GM12865 (cell line): ENCODE measurements at places on chromosomes 3 and 15.

DNA sequence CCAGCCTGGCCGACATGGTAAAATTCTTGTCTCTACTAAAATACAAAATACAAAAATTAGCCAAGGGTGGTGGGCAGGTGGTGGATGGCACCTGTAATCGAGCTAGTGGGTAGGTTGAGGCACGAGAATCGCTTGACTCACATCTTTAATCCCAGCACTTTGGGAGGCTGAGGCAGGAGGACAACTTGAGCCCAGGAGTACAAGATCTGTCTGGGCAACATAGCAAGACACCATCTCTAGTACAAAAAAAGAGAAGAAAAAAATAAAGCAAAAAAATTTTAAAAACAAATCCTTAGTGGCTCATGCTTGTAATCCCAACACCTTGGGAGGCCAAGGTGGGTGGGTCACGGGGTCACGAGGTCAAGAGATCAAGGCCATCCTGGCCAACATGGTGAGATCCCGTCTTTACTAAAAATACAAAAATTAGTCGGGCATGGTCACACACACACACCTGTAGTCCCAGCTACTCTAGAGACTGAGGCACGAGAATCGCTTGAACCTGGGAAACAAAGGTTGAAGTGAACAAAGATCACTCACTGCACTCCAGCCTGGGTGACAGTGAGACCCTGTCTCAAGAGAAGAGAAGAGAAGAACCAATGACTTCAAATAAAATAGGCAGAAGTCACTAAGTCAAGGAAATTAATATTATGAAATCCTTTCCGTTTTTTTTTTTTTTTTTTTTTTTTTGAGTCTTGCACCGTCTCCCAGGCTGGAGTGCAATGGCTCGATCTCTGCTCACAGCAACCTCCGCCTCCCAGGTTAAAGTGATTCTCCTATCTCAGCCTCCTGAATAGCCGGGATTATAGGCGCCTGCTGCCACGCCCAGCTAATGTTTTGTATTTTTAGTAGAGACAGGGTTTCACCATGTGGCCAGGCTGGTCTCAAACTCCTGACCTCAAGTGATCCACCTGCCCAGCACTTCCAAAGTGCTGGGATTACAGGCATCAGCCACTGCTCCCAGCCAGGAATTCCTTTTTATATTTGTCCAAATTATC is 4.9 kb downstream of the RHOA start:
- no peak for DNase-seq

- no peak for DNase-seq
Measured at GRCh38 chr3:162165346-162165745, 668.7 kb downstream of the OTOL1 start.

GRCh38 chr15:32818758-32819447 is 101.1 kb downstream of the GREM1 start:
- no peak for DNase-seq

DNA sequence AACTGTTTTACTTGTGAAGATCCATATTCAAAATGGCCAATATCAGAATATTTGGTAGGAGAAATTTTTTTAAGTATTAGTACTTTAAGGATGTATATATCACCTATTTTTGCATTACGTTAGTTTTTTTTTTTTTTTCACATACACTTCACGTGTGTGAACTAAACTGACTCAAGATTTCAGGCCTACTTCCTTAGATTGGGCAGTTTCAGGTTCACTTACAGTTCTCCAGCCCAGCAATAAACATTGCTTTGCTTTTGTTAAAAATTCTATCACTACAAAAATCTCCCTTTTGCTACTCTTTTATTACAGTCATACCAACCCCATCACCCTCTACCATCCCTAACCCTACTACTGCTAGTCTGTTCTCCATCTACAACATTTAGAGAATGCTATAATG is 183.6 kb downstream of the KCNH8 start:
- DNase-seq = no peak

DNA sequence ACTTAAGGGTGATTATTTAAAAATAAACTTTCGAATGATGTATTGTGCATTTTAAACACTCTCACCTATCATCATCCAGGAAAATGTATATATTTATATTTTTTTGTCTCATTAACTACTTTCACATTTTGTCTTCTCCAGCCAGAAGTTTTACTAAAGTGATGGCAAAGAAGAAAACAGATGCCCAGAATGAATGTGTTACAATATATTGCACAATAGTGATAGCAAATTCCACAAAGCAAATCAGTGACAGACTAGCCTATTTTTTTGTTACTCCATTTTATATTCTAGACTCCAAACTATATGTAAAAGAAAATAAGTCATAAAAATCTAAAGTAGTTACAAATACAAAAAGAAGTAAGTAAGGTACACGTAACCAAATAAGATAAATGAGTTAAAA is 414.7 kb downstream of the EPHA3 start:
- DNase-seq = no peak

DNA sequence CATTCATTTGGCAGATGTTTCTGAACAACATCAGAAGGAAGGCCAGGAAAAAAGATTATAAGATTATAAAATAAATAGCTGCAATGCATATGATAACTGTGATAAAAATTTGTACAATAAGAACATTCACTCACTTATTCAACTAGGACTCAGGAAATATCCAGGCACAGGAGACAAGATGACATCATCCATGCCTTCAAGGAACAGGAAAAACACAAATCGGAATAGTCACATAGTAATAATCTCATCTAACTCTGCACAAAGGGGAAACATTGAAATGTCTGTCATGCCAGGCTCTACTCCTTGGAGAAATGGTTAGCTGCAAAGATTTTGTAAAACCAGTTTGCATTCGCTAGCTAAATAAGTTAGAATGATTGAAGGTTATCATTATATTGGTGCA is 233.5 kb upstream of the AGTR1 start:
- no peak for DNase-seq

- no peak for DNase-seq
Measured at GRCh38 chr3:118890206-118890605, 144.4 kb downstream of the IGSF11 start.

DNA sequence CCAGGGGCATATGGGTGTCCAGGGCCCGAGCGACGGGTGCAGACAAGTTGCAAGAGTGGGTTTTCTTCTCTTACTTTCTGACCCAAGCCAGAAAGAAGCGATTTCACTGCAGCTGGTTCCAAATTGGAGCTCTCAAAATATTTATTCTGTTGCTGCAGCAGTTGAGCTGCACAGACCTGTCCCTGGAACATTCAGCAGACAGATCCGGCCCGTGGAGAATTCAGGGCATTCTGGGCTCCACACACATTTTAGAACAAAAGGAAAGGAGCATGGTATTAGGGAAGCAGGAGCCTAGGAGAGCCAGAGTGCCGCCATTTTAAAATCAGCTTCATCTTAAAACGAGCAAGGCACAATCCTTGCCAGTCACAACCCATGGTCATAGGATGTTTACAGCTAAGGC is 135.3 kb upstream of the TPM1 start:
- no peak for DNase-seq

DNA sequence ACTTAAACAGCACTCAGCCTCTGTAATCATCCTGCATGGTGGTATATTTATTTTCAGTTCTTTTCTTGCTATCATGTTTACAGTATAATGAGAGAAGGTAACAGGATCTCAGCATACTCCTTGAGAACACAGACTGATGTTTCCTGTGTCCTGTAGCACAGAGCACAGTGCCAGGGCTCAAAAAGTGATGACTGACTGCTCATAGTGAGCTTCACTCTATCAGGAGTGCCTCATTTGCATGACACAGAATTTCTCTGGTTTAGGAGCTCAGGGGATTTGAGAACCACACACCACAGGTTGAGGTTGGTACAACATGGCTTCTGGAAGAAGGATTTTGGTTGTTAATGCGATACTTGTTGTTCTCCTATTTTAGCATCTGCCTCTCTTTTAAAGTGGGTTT is 68.5 kb upstream of the SLC2A2 start:
- DNase-seq = peak; percentile 47

GRCh38 chr3:150174179-150174578 is 203.5 kb upstream of the PFN2 start:
- DNase-seq = peak; percentile 10

DNA sequence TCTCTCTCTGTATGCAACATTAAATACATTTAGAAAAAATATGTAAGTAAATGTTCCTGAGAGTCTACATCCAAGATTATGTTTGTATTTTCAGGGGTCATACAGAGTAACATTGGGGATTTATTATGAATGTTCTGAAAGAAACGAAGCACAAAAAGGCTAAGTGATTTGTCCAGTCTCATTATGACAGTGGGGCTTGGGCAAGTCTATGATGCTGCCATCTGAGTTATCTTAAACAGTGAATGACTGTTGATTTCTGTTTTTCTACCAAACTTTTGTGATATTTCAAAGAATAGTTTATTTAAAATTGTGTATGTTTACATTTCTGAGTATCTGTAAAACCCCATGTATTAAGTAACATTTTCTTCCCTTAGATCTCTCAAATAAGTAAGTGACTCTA is 481.2 kb upstream of the ZNF717 start:
- no peak for DNase-seq

DNA sequence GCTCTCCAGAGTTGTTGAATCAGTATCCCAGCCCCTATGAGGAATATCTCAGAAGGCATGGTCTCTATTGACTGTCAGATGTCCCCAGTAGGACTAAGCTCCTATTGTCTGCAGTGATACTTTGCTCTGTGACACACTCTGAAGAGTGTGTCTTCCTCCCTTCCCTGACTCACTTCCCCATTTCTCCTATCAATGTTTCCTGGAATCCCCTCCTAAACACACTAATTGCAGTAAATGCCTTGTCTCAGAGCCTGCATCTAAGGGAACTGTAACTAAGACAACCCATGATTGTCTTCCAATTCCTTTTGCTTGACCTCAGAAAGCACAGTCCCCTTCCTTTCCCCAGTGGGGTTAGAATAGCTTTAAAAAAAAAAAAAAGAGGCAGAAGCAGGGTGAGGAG is 397.3 kb upstream of the PROK2 start:
- no peak for DNase-seq

GRCh38 chr3:128014548-128014947 is 37.7 kb upstream of the SEC61A1 start:
- DNase-seq = no peak

DNA sequence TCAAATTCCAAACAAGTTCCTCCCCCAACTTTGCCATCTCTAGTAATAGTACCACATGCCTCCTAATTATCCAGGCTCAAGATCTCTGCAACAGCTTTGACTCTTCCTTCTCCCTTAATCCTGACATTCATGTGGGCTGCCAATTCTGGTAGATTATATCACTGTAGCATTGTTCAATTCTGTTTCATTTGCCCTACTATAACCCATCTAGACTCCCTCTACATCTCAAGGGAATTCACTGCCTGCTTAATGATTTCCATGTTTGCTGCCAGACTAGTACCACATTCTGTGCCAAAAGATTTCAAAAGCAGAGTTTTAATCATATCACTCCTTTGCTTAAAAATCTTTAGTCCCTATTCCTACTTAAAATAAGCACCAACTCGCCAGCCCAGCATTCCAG is 34.6 kb upstream of the PPIB start:
- no peak for DNase-seq

DNA sequence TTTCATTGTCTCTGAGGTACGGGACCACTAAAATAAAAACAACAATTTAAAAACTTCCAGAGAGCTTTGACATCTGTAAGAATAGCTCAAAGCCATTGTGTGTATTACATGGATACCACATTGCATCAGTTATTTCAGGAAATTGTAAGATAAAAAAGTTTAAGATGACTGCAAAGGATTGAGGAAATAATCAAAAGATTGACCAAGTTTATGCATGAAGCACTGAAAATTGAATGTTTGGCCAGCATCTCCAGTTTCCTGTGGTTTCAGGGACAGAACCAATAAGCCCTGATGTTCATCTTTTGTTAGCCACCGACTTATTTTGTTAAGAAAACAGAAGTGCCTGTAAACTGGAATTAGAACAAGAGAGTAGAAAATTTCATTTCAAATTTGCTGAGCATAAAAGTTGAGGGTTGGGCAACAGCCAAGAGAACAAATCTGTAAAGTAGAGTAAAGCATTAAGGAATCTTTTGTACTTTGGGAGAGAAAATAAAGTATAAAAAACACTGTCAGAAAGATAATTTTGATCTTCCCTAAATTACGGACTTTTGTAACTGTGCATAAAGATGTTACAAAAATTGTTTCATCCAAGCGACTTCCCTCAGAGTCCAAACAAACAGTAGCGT is 211.5 kb upstream of the P2RY1 start:
- no peak for DNase-seq

DNA sequence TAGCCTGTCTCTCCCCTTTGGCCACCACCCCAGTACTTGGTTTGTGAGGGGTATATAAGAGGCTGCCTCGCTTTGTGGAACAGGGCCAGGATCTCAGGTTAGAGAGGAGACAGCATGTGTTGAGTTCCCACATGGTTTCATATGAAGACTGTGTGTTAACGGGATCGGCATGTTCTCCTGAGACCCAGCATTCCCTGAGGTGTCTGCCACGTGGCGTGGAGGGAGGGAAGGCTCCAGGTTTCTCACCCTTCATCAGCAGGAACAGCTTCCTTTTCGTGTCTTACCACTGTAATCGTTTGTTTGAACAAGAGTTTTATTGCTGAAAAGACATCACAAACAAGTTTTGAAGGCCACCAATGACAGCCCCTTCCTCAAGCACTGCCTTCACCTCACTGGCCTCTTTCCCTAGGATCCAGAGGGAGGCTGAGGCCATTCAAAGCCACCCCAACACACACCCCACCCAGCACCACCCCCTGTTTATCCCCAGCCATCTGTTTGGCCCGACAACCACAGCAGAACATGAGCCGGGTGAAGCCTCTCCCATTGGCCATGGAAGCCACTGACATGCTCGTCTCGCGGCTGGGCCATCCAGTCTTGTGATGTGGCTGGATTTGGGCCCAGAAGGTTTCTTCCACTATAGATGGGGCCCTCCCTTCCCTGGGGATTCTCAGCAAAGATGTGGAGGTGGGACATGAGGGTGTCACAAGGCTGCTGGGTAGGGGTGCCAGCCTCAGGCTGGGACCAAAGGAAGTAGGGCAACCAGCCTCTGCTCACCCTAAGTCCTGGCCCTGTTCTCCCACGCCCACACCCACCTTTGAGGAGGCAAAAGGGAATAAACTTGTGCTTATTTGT is 10.0 kb downstream of the BHLHE40 start:
- no peak for DNase-seq

- no peak for DNase-seq
Measured at GRCh38 chr3:161796780-161797179, 300.2 kb downstream of the OTOL1 start.

DNA sequence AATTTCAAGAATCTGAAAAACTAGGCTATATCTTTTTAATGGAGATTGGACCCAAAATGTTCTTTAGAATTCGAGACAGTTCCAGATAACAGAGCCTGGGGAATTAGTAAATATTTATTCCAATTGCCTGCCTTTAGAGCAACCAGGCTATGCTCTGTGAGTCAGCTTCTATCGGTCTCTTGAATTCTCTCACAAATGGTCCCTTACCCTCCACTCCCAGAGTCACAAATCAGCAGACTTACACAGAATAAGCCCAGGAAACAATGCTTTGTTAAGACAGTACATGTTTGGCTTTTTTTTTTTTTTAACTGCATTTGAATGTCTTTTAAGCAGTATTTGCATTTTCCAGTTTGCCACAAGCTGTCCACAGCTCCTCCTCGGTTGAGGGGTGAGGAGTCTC is 460.7 kb upstream of the CBLB start:
- no peak for DNase-seq

- no peak for DNase-seq
Measured at GRCh38 chr15:51046799-51047449, 47.8 kb downstream of the TNFAIP8L3 start.
